A549 treated with DMSO at 1 μM for 4 hours (cell line): ENCODE measurements at places on chromosomes 11 and 22. TPM values are rescaled to one million over a fixed set of nuclear protein-coding genes. Genes with fewer than 3 reads are reported as not detected.

Gene CSNK2A3
- total RNA-seq = 1.6 to 2.5 TPM (median 1.9 TPM) in 5 replicates

Gene CRYBB3
- not detected in 5 replicates for total RNA-seq

Gene KRTAP5-11
- total RNA-seq = not detected in 5 replicates

Gene OR51S1
- total RNA-seq = not detected in 5 replicates

Gene GRAP2
- not detected in 5 replicates for total RNA-seq

Gene FXYD2
- total RNA-seq = 14.5 to 21.4 TPM (median 17.6 TPM) in 5 replicates
